ENCODE measurements at places on chromosomes 16 and 17. TPM values are rescaled to one million over a fixed set of nuclear protein-coding genes. Genes with fewer than 3 reads are reported as not detected.
A peak's percentile ranks its signal among the peaks of the same experiment; 100 is the strongest.

GRCh38 chr17:4179071-4179470, 36.1 kb downstream of the CYB5D2 start:
- H3K27me3 ChIP-seq, result no peaks in the 10 kb centered on the region
- no peak overlapping the region for H3K27ac ChIP-seq
- no peaks in the 10 kb centered on the region for H3K4me1 ChIP-seq
- H3K4me3 ChIP-seq, result no peak overlapping the region
- H3K36me3 ChIP-seq, result peaks cover 100% of the 10 kb centered on the region
- no peak for DNase-seq

DNA sequence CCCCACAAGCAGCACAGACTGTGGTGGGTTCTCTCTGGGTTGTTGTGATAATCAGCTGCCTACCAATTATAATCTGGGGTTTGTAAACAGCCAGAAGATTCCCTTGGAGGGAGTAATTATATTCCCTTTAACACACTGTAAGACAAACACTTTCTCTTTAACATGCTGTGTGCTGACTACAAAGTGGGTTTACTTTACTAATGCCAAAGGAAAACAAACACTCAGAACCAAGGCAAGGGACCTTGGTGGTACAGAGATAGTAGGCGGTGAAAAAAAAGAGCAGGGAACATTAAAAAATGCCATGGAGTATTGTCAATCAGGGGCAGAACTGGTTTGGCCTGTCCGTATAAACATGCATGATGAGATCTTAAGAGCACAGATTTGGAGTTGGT, 3.0 kb upstream of the VAT1L start:
- H3K4me1 ChIP-seq, result peaks cover 18% of the 10 kb centered on the region
- no peak for DNase-seq
- H3K27ac ChIP-seq, result no peak overlapping the region
- peaks cover 16% of the 10 kb centered on the region for H3K27me3 ChIP-seq

GRCh38 chr16:4067262-4068001, 48.8 kb downstream of the ADCY9 start:
- H3K36me3 ChIP-seq, result no peaks in the 10 kb centered on the region
- H3K27me3 ChIP-seq, result no peaks in the 10 kb centered on the region
- no peak for DNase-seq
- no peaks in the 10 kb centered on the region for H3K4me1 ChIP-seq

- H3K4me1 ChIP-seq, result peaks cover 26% of the 10 kb centered on the region
- no peaks in the 10 kb centered on the region for H3K27me3 ChIP-seq
- no peaks in the 10 kb centered on the region for H3K36me3 ChIP-seq
- peak overlapping the region; percentile 43 for H3K27ac ChIP-seq
Measured at GRCh38 chr17:61285526-61286320, 113.9 kb upstream of the TBX2 start.

DNA sequence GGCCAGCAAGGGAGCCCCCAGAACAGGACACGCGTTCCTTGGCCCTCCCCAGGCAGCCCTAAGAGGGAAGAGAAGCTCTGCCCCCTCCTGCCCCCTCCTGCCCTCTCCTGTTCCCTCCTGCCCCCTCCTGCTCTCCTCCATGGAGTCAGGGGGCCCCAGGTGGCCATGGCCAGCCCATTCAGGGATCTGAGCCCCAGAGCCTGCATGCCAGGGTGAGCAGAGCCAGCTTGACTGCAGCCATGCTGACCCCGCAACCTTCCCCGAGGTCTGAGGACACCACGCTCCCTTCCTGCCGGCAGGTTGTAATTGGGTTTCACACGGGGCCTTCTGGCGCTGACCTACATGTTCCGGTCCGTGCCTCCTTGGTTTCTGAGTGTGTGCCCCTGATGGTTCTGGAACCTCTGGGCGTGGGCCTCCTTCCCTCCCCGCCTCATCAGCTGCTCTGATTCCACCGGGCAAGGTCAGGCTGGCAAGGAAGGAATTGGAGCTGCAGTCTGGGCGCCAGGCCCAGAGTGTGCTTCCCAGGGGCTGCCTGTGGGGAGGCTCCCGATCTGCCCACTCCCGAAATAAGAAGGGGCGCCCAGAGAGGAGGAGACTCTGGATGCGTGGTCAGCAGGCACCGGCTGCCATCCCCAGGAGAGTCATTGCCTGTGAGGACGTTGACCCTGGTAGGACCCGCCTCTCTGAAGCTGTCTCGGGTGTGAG, 23.7 kb upstream of the NPTX1 start:
- H3K27ac ChIP-seq, result no peak overlapping the region
- DNase-seq, result peak; percentile 31
- peaks cover 4% of the 10 kb centered on the region for H3K27me3 ChIP-seq

GRCh38 chr17:82241183-82241925, 12.5 kb downstream of the SLC16A3 start:
- H3K4me3 ChIP-seq, result no peak overlapping the region
- peak overlapping the region; percentile 86 for H3K27ac ChIP-seq
- H3K4me1 ChIP-seq, result peaks cover 100% of the 10 kb centered on the region
- H3K27me3 ChIP-seq, result no peaks in the 10 kb centered on the region
- H3K36me3 ChIP-seq, result peaks cover 93% of the 10 kb centered on the region

- H3K4me3 ChIP-seq, result no peak overlapping the region
- no peak overlapping the region for H3K27ac ChIP-seq
- H3K36me3 ChIP-seq, result peaks cover 14% of the 10 kb centered on the region
Measured at GRCh38 chr17:44451832-44452231, 51.4 kb downstream of the GPATCH8 start.

DNA sequence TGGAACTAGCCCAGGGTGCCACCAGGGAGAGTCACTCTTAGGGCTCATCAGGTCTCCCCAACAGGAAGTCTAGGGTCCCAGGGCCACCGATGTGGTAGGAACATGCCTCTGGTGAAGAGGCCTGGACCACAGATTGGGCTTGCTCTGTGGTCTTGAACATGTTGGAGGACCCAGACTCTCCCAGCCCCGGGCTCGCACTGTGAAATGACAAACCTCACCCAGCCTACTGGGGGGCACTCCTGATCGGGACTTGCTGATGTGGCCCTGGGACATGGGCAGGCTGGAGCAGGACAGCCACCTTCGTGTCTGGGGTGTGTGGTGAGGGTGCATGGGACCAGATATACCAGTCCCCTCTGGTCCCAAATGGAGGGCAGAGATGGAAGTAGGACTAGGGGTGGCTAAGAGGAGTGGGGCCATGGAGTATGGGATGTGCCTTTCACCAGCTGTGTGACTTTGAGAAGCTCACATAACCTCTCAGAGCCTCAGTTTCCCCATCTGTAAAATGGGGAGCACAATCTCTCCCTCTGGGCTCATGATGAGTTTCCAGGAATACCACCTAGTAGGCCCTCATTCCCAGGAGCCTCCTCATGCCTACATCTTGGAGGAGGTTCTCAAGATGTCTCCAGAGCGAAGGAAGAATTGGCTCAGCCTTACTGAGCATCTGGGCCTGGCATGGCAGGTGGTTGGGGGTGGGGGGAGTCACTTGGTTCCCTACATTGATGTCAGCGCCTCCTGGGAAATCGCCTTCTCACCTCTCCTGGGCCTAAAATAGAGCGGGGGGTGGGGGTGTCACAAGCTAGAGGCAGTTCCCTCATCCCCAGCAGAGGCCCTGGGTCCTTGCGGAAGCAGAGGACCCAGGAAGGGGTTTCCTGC, 1.5 kb upstream of the ADAM11 start:
- no peaks in the 10 kb centered on the region for H3K36me3 ChIP-seq
- DNase-seq, result no peak
- peaks cover 38% of the 10 kb centered on the region for H3K27me3 ChIP-seq
- no peak overlapping the region for H3K27ac ChIP-seq

GRCh38 chr17:60355663-60356594, 36.0 kb downstream of the USP32 start:
- no peak for DNase-seq
- no peaks in the 10 kb centered on the region for H3K27me3 ChIP-seq
- H3K36me3 ChIP-seq, result no peaks in the 10 kb centered on the region
- no peak overlapping the region for H3K27ac ChIP-seq

DNA sequence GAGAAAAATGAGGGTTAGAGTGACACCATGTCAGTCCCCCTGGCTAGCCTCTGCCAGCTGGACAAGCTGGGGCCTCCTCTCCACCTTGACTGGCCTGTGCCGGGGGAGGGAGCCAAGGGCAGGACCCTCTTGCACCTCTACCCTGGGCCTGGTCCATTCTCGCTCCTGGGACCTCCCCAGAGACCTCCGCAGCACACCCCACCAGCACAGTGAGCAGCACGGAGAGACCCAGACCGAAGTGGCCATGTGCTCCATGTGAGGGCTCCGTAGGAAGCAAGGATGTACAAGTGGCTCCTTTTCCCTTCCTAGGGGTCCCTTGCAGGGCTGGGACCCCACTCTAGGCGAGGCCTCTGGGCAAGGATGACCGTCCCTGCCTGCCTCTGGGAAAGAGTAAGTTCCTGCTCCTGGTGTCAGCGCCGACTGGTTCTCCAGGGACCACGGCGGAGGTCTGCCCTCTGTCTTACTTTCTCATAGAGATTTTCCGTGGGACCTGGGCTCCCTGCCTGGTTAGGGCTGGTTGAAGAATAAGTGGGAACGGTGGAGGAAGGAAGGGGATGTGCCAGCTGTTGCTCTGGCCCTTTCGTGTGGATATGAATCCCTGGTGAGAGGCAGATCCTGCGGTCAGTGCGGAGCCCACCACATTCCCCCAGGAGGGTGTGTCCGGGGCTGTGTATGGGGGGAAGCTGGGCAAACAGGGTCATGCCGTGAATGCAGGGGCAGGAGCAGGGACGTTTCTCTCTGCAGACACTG, 124.2 kb downstream of the METRNL start:
- no peak overlapping the region for H3K27ac ChIP-seq
- DNase-seq, result peak; percentile 25
- H3K4me3 ChIP-seq, result no peak overlapping the region
- no peaks in the 10 kb centered on the region for H3K36me3 ChIP-seq
- H3K27me3 ChIP-seq, result no peaks in the 10 kb centered on the region

DNA sequence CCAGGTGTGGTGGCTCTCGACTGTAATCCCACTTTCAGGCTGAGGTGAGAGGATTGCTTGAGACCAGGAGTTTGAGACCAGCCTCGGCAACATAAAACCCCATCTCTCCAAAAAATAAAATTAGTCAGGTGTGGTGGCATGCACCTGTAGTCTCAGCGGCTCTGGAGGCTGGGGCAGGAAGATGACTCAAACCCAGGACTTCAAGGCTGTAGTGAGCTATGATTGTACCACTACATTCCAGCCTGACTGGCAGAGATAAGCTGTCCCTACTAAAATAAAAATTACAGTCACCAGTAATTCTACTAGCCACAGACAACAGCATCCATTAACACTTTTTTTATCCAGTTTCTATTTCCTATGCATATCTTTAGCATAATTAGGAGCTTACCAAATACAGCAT, 176.3 kb downstream of the CPPED1 start:
- H3K27me3 ChIP-seq, result no peaks in the 10 kb centered on the region
- no peak for DNase-seq
- no peak overlapping the region for H3K27ac ChIP-seq
- H3K36me3 ChIP-seq, result no peaks in the 10 kb centered on the region
- H3K4me3 ChIP-seq, result no peak overlapping the region

- peaks cover 11% of the 10 kb centered on the region for H3K4me1 ChIP-seq
- no peak for DNase-seq
- no peak overlapping the region for H3K4me3 ChIP-seq
Measured at GRCh38 chr16:68851601-68852000, 8.3 kb downstream of the TANGO6 start.

GRCh38 chr17:36495076-36495578, 8.6 kb downstream of the ZNHIT3 start:
- H3K36me3 ChIP-seq, result peaks cover 88% of the 10 kb centered on the region
- H3K4me1 ChIP-seq, result peaks cover 15% of the 10 kb centered on the region
- no peak overlapping the region for H3K4me3 ChIP-seq
- no peak for DNase-seq
- no peaks in the 10 kb centered on the region for H3K27me3 ChIP-seq
- no peak overlapping the region for H3K27ac ChIP-seq

DNA sequence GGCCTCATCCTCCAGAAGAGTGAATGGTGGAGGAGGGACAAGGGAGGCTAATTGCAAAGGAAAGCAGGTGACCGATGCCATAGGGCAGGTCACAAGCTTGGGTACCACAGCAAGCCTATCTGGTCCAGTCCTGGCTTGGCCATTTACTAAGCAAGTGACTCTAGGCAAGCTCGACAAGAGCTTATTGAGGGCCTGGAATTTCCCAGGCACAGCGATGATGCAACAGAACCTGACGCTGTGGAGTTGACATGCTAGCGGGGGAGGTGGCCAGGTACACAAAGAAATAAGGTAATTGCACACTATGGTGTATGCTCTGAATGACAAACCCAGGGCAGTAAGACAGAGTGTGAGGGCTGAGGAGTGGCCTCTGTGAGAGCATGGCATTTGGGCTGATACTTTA, 98.5 kb downstream of the PGS1 start:
- no peaks in the 10 kb centered on the region for H3K4me1 ChIP-seq
- no peak overlapping the region for H3K27ac ChIP-seq
- H3K27me3 ChIP-seq, result peaks cover 12% of the 10 kb centered on the region
- no peak for DNase-seq
- H3K36me3 ChIP-seq, result no peaks in the 10 kb centered on the region
- no peak overlapping the region for H3K4me3 ChIP-seq

DNA sequence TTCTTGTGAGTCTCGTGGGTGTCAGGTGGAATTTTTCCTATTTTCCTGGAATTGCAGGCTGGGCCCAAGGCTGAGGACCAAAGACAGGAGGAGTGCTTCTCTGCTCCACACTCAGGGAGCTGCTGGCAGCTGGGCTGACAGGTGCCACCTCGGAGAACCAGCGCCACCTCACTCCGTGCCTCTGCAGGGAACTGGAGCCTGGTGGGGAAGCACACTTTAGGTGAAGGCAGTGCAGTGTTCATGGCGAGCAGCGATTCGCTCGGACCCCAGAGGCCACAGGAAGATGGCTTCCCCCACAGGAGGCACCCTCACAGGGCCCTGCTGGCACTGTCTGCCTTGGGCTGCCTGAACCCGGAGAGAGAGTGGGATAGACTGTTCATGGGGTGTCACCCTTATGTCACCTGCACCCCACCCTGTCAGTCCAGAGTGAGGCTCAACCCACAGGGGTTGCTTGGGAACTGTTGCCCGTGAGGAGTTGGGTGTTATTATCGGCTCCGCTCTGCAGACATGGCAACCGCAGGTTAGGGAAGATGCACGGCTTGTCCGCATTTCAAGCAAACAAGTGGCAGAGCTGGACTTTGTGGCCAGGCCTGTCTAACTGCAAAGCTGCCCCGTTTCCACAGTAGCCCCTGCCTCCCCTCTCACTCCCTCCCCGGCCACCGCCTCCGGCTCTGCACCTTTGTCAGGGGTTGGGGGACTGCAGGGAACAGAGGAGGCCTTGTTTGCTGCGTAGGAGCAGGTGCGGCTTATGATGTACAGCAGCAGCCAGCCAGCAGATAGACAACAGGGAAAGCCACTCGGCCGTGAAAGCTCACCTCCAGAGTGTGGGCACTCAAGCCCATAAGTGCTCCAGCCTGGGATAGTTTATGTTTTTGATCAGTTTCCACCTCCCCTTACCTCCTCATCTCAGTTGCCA, 15.5 kb downstream of the TBC1D24 start:
- no peaks in the 10 kb centered on the region for H3K27me3 ChIP-seq
- peaks cover 11% of the 10 kb centered on the region for H3K4me1 ChIP-seq
- no peak overlapping the region for H3K4me3 ChIP-seq
- H3K36me3 ChIP-seq, result peaks cover 19% of the 10 kb centered on the region
- H3K27ac ChIP-seq, result no peak overlapping the region

The CD300LF gene
- total RNA-seq, result not detected

The TEX2 gene
- 17.5 TPM for total RNA-seq

The NRN1L gene
- not detected for total RNA-seq

The TP53TG3 gene
- total RNA-seq, result not detected

The CNTNAP1 gene
- 9.0 TPM for total RNA-seq

The CDC6 gene
- total RNA-seq, result 1.7 TPM
